GDM1 (cell line): ENCODE measurements at places on chromosomes 2 and 18.

DNA sequence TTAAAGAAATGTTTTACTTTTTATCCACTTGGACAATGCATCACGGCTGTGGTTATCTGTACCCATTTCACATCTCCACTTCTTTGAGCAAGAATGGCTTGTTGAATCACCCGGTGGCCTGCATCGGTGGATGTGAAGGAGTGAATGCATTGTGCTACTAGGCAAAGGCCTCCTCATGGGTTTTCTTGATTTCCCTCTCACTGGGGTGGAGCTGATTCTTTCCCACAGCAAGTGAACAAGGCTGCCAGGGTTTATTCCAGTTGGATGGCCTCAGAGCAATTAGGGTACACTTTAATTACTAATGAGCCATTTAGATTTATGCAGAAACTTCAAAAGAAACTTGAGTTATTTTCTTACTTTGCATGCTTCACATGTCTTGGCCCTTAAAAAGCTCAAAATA, 387.1 kb downstream of the RND3 start:
- DNase-seq: no peak

GRCh38 chr2:150885236-150885635, 376.4 kb downstream of the RBM43 start:
- no peak for DNase-seq

DNA sequence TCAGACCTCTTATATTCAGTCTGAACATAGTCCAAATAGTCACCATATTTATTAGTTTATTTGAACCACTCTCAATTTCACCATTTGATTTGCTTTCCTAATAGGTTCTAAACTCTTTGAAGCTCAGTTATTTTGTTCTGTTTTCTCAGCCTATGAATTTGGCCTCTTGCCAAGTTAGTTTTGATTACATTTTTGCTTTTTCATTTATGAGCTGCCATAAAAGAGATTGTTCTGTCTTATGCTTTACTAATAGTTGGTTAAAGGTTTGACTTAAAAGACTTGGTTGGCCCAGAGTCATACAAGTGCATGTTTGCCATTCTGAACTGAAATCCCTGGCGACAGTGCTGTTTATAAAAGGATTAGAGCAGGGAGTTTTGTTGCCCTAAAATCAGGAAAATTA, 85.9 kb upstream of the RANBP2 start:
- DNase-seq: no peak

- no peak for DNase-seq
These were observed 205.5 kb upstream of the FSHR start for GRCh38 chr2:49359721-49360406.

- DNase-seq: no peak
These were observed 37.1 kb upstream of the ZCCHC2 start for GRCh38 chr18:62485684-62486083.

- DNase-seq: no peak
These were observed 46.6 kb downstream of the ARL5A start for GRCh38 chr2:151781642-151782041.

DNA sequence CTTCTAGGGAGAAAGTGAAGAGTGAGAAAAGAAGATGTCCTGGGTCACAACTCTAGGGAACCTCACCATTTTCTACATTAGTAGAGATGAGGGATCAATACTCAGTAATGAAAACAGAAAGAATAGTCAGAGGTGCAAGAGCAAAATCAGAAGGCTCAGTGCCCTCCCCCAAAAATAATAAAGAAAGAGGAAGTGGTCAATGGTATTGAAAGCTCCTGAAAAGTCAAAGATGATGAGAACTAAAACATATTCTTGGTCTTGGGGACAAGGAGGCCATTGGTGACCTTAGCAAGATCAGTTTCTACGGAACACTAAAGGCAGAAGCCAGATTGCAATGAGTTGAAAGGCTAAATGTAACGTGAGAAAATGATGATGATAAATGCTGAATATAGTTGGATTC, 24.5 kb upstream of the MYO1B start:
- no peak for DNase-seq

DNA sequence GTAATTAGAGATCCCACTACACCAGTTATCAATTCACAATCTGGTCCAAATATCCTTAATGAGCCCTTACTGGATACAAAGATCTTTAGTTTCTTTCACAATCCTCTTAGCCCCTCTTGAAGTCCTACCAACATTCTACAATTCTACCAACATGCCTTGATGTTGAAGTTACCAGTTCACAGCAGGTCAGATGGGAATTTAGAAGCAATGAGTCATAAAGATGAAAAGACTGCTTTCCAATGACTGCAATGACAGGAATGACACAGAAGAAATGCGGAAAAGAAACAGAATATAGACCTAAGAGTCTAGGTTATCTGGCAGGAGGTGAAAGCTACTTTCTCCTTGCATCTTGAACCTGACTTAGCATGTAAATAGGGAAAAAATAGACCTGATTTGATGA, 24.5 kb downstream of the RTTN start:
- no peak for DNase-seq
